ENCODE measurements at places on chromosomes 11 and 22. TPM values are rescaled to one million over a fixed set of nuclear protein-coding genes. Genes with fewer than 3 reads are reported as not detected.

- no peak for DNase-seq
- no peaks in the 10 kb centered on the region for H3K4me1 ChIP-seq
- no peaks in the 10 kb centered on the region for H3K27me3 ChIP-seq
- H3K27ac ChIP-seq = no peak overlapping the region
- no peaks in the 10 kb centered on the region for H3K36me3 ChIP-seq
Measured at GRCh38 chr11:11635443-11635842, 13.6 kb upstream of the GALNT18 start.

DNA sequence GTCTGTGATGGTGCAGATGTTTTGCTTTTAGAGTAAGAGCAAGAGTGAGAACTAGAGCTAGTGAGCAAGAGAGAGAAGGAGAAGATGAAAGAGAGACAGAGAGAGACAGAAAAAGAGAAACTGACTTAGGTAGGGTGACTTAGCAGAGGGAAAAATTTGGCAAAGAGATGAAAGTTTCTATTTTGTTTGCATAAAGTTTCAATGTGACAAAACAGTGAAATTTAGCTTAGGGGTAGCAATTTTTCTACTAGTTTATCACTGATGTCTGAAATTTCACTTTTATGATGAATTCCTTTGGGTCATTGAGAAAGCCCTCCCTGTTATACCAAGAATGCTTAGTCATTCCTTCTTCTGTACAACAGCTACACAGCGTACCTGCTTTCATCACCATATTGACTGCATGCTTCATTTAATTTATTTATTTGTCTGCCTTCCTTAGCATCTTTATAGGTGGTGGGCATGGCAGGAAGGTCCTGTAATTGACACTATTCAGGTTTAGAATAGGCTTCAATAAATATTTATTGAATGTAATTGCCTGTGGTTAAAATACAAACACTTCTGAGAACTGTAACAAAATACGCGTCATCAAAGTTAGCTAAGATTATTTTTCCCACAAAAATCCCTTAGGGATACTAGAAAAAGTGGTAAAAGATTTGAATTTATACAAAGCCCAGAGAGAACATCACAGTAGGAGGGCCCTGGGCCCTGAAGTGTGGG is 19.9 kb upstream of the CTSC start:
- H3K27ac ChIP-seq = no peak overlapping the region
- H3K27me3 ChIP-seq = no peaks in the 10 kb centered on the region
- H3K4me3 ChIP-seq = no peak overlapping the region
- H3K4me1 ChIP-seq = no peaks in the 10 kb centered on the region
- no peaks in the 10 kb centered on the region for H3K36me3 ChIP-seq
- DNase-seq = no peak

GRCh38 chr11:85718991-85719807 is 33.2 kb upstream of the CCDC89 start:
- H3K27me3 ChIP-seq = no peaks in the 10 kb centered on the region
- DNase-seq = peak; percentile 20
- no peaks in the 10 kb centered on the region for H3K36me3 ChIP-seq
- peak overlapping the region; percentile 34 for H3K4me3 ChIP-seq

GRCh38 chr11:120209746-120210625 is 846 bp upstream of the OAF start:
- H3K4me3 ChIP-seq = peak overlapping the region; percentile 76
- no peaks in the 10 kb centered on the region for H3K36me3 ChIP-seq
- H3K4me1 ChIP-seq = peaks cover 23% of the 10 kb centered on the region
- no peak for DNase-seq

The SPCS2 gene
- total RNA-seq = 110 TPM

- no peak overlapping the region for H3K27ac ChIP-seq
- H3K36me3 ChIP-seq = no peaks in the 10 kb centered on the region
- H3K4me3 ChIP-seq = peak overlapping the region; percentile 80
- H3K4me1 ChIP-seq = peaks cover 72% of the 10 kb centered on the region
- DNase-seq = no peak
Measured at GRCh38 chr11:93740031-93740729, 1.1 kb downstream of the TAF1D start.

DNA sequence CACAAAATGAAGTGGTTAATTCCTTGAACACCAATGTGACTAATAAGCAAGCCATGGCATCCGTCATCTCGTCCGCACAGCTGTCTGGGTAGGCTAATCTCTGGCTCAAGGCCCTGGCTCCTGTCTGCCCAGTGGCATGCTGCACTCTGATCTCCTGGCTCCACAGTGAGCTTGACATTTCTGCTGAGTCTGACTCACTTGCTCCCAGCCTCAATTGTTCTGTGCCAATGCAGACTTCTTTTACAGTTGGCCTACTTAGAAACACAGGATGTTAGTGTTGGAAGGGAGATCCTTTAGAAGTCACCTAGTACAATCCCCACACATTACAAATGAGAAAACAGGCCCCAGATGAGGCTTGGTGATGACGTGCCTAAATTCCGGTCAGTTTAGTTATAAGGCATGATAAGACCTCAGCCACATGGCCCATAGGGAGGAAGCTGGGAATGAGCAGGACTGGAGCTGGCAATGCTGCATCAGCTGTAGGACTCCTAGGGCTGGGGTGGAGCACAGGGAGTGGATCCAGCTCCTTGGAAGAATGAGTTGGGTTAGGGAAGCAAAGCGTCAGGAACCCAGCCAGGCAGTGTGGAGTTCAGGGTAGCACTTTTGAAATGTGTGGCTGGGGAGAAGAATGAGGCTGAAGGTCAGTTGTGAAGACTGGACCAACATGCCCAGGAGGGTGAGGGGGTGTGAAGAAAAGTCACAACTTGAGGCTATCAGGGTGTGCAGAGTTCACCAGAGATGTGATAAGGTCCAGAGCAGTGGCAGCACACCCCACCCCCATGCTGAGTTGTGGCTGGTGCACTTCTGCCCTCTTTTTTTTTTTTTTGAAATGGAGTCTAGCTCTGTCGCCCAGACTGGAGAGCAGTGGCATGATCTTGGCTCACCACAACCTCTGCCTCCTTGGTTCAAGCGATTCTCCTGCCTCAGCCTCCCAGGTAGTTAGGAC is 70.2 kb upstream of the EED start:
- H3K36me3 ChIP-seq = no peaks in the 10 kb centered on the region
- H3K27ac ChIP-seq = peak overlapping the region; percentile 89
- DNase-seq = peak; percentile 69
- no peaks in the 10 kb centered on the region for H3K27me3 ChIP-seq
- peaks cover 11% of the 10 kb centered on the region for H3K4me1 ChIP-seq

The SMIM38 gene
- total RNA-seq = 0.56 TPM

DNA sequence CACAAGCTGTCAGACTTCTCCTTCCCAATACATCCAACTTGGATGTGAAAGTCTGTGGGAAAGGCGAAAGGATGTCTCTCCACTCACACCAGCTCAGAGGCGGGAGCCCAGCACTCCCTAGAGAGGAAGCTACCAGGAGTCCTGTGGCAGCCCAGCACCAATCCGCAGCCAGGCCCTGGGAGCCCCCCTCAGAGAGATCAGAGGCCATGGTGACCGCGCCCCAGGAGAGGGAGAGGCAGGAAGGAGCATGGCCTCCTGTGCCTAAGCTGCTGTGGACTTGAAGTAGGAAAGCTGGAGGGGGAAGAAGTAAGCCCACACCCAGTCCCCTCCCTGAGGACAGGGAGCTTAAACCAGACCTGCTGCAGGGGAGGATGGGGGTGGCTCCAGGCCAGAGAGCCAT is 24.4 kb upstream of the IGSF9B start:
- H3K27me3 ChIP-seq = no peaks in the 10 kb centered on the region
- H3K36me3 ChIP-seq = no peaks in the 10 kb centered on the region
- H3K4me1 ChIP-seq = peaks cover 11% of the 10 kb centered on the region

GRCh38 chr22:26658671-26659478 is 1.5 kb downstream of the MIAT start:
- peaks cover 24% of the 10 kb centered on the region for H3K4me1 ChIP-seq
- H3K36me3 ChIP-seq = no peaks in the 10 kb centered on the region
- DNase-seq = no peak
- H3K27me3 ChIP-seq = peaks cover 74% of the 10 kb centered on the region
- no peak overlapping the region for H3K27ac ChIP-seq
